ENCODE measurements at places on chromosomes 1 and 21.

GRCh38 chr1:164748253-164748899, 189.4 kb downstream of the PBX1 start:
- no peaks in the 10 kb centered on the region for H3K36me3 ChIP-seq
- no peaks in the 10 kb centered on the region for H3K27me3 ChIP-seq
- H3K4me3 ChIP-seq, result no peak overlapping the region
- no peaks in the 10 kb centered on the region for H3K4me1 ChIP-seq
- H3K27ac ChIP-seq, result no peak overlapping the region

DNA sequence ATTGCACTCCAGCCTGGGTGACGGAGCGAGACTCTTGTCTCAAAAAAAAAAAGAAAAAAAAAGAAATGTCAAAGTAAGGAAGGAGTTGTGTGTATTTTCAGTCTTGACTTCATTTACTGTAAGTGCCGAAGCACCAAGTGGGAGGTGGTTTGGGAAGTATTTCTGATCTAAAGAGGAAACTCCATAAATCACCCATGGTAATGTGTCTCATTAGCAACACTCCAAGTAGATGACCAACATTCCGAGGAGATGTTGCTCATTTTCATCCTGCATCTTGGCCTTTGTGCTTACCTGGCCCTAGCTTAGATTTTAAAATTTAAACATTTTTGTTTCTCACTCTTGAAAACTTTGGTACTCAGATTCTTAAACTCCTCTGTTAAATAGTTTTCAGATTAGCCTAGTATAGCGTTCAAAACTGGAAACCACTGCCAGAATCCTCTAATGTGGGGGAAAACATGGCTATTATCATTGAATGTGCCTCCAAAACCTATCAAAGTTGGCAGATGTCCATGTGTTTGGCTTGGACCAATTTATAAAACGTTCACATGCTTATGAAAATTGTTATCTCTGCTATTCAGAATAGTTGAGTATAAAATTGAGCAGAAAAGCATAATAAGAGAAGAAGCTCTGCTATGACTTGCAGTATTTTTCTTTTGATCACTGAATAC, 110.4 kb downstream of the NFIA start:
- no peak overlapping the region for H3K4me3 ChIP-seq
- H3K4me1 ChIP-seq, result no peaks in the 10 kb centered on the region
- DNase-seq, result no peak

GRCh38 chr1:235999259-235999925, 65.5 kb downstream of the NID1 start:
- H3K27ac ChIP-seq, result no peak overlapping the region
- peaks cover 5% of the 10 kb centered on the region for H3K36me3 ChIP-seq
- DNase-seq, result no peak
- no peaks in the 10 kb centered on the region for H3K27me3 ChIP-seq
- H3K4me3 ChIP-seq, result no peak overlapping the region

DNA sequence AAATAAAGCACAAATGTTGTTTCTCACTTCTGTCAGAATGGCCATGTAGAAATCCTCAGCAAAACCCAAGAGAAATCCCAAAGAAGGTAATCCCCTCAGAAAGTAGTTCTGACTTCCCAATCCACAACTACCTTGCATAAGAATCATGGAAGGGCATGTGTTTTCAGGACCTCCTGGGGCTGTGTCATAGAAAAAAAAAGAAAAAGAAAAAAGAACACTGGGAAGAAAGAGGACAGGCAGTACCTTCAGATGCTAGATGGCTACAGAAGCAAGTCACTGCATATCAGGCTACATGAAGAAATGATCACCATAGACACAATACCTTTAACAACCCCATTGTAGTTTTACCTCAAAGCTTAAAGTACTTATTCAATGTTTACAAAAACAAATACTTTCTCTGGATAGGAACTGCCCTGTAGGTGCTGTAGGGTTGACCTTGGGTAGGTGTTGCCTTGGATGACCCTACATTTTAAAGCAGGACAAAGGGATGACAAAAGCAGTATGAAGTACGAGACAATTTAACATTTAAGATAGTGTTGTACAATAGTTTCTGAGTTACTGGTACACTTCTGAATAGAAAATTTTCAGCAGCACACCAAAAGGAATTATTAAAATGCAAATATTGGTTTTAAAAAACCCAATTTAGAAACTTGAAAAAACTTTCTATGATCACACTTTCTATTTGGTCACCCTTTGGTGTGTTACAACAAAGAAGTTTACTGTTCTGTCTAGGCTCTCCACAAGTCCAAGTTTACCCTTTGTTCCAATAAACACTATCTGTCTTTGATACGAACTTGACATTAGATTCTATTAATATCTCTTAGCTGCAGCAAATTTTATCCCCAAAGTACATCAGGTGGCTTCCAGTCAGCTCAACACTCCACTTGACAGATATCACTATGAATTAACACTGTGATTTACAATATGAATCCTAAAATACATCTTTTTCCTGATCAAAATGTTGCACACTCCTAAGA, 5.0 kb downstream of the TRIT1 start:
- no peaks in the 10 kb centered on the region for H3K4me1 ChIP-seq
- no peak overlapping the region for H3K27ac ChIP-seq
- no peaks in the 10 kb centered on the region for H3K27me3 ChIP-seq
- H3K4me3 ChIP-seq, result no peak overlapping the region

DNA sequence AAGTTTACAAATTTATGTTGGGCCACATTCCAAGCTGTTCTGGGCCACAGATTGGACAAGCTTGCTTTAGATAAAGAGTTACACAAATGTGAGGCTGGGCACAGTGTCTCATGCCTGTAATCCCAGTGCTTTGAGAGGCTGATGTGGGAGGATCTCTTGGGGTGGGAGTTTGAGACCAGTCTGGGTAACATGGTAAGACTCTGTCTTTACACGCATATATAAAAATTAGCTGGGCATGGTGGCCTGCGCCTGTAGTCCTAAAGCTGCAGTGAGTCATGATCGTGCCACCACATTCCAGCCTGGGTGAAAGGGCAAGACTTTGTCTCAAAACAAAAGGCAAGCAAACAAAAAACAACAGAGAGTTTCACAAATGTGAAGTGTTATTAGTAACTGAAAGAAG, 5.9 kb upstream of the VCAM1 start:
- H3K4me1 ChIP-seq, result no peaks in the 10 kb centered on the region
- H3K27ac ChIP-seq, result no peak overlapping the region
- no peaks in the 10 kb centered on the region for H3K36me3 ChIP-seq
- no peak overlapping the region for H3K4me3 ChIP-seq
- H3K27me3 ChIP-seq, result no peaks in the 10 kb centered on the region

GRCh38 chr1:110185181-110185580, 24.9 kb upstream of the KCNC4 start:
- H3K27me3 ChIP-seq, result no peaks in the 10 kb centered on the region
- DNase-seq, result no peak
- no peak overlapping the region for H3K27ac ChIP-seq
- H3K36me3 ChIP-seq, result no peaks in the 10 kb centered on the region
- H3K4me1 ChIP-seq, result no peaks in the 10 kb centered on the region

DNA sequence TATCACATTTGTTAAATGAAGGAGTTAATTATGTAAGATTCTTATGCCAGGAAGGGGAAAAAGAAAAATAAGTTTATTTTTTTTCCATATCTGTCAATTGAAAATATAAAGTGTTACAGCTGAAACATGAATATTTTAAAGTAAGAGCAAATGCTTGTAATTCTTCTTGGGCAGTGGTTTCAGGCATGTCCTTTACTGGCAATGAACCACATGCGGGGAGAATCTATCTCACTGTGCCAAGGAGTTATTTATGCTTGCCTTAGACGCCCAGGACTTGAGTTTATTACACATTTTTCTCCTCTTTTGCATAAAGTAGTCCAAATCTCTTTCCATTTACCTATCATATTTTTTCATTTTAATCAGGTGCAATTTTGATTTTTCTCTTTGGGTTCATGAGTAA, 207.8 kb upstream of the NRIP1 start:
- H3K36me3 ChIP-seq, result no peaks in the 10 kb centered on the region
- no peak overlapping the region for H3K4me3 ChIP-seq
- H3K27me3 ChIP-seq, result no peaks in the 10 kb centered on the region
- no peaks in the 10 kb centered on the region for H3K4me1 ChIP-seq
- H3K27ac ChIP-seq, result no peak overlapping the region

- DNase-seq, result no peak
- no peaks in the 10 kb centered on the region for H3K36me3 ChIP-seq
- no peak overlapping the region for H3K4me3 ChIP-seq
- no peaks in the 10 kb centered on the region for H3K27me3 ChIP-seq
- no peaks in the 10 kb centered on the region for H3K4me1 ChIP-seq
Observed at GRCh38 chr21:27122686-27123085, 155.8 kb upstream of the ADAMTS5 start.

DNA sequence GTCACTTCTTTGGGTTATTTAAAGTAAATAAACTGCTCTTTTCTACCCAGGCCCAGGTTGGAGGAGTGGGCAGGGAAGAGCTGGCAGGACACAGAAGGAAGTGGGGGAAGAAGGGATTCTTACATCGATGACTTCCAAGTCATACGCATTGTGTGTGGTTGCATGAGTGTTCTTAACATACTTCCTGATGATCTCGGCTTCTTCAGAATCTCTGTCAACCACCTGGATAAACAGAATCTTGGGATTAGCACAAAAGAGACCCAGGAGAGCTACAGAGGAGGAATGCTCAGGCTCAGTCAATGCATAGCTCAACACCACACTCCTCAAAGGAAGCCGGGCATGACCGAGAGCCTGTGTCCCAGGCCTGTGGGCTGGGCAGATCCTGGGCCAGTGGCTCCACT, 42.1 kb downstream of the PARP1 start:
- no peaks in the 10 kb centered on the region for H3K4me1 ChIP-seq
- H3K4me3 ChIP-seq, result no peak overlapping the region
- H3K36me3 ChIP-seq, result peaks cover 76% of the 10 kb centered on the region
- H3K27me3 ChIP-seq, result no peaks in the 10 kb centered on the region
- DNase-seq, result no peak

DNA sequence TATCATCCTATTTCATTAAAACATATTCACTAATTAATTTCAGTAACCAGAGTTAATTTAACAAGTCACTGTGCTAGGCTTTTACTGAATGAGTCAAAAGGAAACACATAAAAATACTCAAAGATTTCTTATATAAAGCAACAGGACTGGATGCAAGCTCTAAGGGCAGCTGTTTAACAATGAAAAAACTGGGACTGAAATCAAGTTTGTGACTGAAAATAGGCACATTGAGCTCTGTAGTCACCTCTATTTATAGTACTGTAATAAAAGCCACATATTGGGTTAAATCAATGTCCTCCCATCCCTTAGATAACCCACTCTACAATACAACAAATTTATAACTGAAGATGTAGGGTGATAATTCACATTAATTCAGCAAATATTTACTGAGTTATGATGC, 52.4 kb downstream of the SMYD3 start:
- no peak overlapping the region for H3K4me3 ChIP-seq
- H3K4me1 ChIP-seq, result no peaks in the 10 kb centered on the region
- no peaks in the 10 kb centered on the region for H3K36me3 ChIP-seq

DNA sequence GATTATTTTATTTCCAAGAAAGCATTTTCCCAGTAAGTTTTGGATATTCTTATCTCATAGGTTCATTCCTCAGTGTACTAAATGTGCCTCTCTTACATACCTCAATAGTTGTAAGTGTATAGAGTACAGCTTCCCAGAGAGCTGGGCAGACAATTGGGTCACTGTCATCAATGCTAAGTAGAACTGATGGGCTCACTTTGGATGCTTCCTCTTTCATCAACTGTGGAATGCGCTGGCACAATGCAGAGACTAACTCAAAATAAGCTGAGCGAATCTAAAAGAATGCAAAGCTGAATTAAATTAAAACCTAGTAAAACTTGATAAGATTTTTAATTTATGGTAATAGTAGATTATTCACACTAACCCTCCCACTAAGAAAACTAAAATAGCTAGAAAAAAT, 21.5 kb downstream of the LTN1 start:
- no peak for DNase-seq
- H3K27me3 ChIP-seq, result no peaks in the 10 kb centered on the region
- peaks cover 24% of the 10 kb centered on the region for H3K36me3 ChIP-seq

GRCh38 chr1:213295860-213296259, 244.8 kb downstream of the RPS6KC1 start:
- no peak overlapping the region for H3K4me3 ChIP-seq
- DNase-seq, result no peak
- no peaks in the 10 kb centered on the region for H3K36me3 ChIP-seq
- no peaks in the 10 kb centered on the region for H3K4me1 ChIP-seq

GRCh38 chr1:61241411-61241838, 159.1 kb downstream of the NFIA start:
- DNase-seq, result no peak
- no peak overlapping the region for H3K27ac ChIP-seq
- no peak overlapping the region for H3K4me3 ChIP-seq
- H3K27me3 ChIP-seq, result no peaks in the 10 kb centered on the region
- no peaks in the 10 kb centered on the region for H3K4me1 ChIP-seq
- H3K36me3 ChIP-seq, result no peaks in the 10 kb centered on the region

- H3K27ac ChIP-seq, result no peak overlapping the region
- H3K4me3 ChIP-seq, result no peak overlapping the region
- H3K27me3 ChIP-seq, result no peaks in the 10 kb centered on the region
- H3K4me1 ChIP-seq, result no peaks in the 10 kb centered on the region
- no peak for DNase-seq
Observed at GRCh38 chr1:114386129-114387009, 124.6 kb downstream of the TRIM33 start.

DNA sequence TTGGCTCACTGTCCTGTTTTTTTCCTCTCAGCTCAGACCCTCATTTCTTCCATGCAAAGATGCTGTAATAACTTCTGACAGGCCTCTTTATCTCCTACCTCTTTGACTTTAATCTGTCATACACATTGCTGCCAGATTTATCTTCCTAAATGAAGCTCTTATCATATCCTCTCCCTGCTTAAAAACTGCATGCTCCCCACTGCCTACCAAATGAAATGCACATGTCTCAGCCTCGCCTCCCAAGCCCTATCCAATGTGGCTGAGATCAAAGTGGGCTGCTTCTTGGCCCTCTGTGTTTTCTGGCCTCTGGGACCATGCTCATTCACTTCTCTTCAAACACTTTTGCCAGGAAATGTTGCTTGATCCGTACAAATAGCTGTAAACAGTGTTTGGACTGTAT, 38.3 kb downstream of the IRF2BP2 start:
- H3K27ac ChIP-seq, result no peak overlapping the region
- no peak for DNase-seq
- H3K36me3 ChIP-seq, result no peaks in the 10 kb centered on the region
- no peaks in the 10 kb centered on the region for H3K27me3 ChIP-seq

DNA sequence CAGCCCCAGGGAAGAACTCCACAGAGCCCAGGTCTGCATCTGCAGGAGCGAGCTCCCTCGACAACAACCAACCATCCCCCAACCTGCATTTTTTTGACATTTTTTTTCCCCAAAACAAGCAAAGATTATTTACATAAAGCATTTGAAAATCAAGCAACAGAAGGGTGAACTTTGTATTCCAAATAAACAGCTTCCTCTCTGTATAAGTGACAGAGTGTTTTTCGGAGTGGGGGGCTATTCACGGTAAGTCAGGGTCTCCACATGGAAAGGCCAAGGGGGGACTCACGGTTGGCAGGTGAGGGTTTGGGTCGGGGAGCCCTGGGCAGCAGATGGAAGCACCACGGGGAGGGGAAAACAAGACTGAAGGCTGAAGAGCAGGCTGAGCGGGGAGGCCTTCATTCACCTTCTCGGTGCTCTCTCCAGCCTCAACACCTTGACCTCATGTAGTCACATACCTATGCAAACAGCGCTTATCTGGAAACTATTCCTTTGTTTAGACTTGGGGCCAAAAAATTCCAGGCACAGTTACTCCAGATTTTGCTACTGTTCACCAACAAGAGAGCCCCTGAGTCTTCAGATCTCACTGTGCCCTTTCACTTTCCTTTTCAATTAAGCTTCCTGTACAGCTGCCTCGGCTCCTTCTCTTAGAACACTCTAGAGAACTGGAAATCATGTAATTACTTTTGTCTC, 27.6 kb downstream of the C2CD2 start:
- DNase-seq, result no peak
- H3K4me1 ChIP-seq, result peaks cover 11% of the 10 kb centered on the region
- no peaks in the 10 kb centered on the region for H3K27me3 ChIP-seq
- peak overlapping the region; percentile 46 for H3K4me3 ChIP-seq

- H3K4me3 ChIP-seq, result no peak overlapping the region
- H3K27me3 ChIP-seq, result no peaks in the 10 kb centered on the region
- H3K36me3 ChIP-seq, result no peaks in the 10 kb centered on the region
Observed at GRCh38 chr1:202202500-202203168, 9.0 kb downstream of the LGR6 start.
